ENCODE measurements at places on chromosomes 6 and 20.

DNA sequence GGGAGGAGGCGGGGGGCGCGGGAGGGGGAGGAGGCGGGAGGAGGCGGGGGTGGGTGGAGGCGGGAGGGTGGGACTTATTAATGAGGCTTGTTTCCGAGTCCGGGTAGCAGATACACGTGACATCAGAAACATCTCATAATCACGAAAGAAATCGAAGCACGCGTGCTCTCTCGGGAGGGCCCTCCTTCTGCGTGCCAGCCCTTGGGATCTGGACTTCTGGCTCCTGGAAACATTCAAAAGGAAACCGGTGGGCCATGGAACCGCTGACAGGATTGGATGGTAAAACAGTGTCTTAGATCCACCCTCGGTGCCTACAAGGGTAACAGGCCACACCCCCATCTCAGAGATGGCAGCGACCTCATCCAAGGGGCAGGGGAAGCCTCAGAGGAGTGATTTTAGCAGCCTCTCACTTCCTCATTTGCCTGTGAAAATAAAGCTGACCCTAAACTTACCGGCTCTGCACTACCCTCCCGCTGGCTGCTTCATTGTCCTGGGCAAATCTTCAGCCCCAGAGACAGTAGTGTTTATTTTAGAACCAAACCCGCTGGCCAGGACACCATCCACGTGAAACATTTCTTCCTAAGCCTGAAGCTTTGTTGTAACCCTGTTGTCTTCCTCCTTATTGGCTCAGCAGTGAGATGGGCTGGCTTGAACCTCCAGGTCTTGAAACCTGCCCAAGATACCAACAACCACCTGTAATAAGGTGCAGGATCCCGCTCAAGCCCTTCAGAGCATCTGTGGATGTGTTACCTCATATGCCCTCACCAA lies 97.5 kb downstream of the PSMG4 start:
- peak; percentile 42 for DNase-seq

- no peak for DNase-seq
These were observed 30.8 kb downstream of the LAMA5 start for GRCh38 chr20:62336329-62336728.

- DNase-seq = no peak
These were observed 244.3 kb downstream of the TTLL2 start for GRCh38 chr6:167569041-167569805.

DNA sequence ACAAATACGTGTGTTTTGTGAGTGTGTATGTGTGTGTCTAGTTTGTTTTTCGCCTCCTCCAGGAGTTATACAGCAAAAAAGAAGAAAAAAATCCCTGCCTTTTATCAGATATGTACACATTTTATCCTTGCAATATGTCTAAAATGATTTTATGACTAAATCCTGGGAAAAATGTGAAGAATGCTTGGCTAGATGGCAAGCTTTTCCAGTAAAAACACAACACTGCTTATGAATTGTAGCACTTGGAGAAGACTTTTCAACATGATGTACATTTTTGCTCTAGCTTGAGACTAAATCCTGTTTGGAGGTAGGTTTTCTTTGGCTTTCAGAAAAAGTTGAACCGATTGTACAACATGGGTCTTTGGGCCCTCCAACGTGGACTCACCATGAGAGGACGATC lies 160.2 kb downstream of the GMPR start:
- DNase-seq = no peak

DNA sequence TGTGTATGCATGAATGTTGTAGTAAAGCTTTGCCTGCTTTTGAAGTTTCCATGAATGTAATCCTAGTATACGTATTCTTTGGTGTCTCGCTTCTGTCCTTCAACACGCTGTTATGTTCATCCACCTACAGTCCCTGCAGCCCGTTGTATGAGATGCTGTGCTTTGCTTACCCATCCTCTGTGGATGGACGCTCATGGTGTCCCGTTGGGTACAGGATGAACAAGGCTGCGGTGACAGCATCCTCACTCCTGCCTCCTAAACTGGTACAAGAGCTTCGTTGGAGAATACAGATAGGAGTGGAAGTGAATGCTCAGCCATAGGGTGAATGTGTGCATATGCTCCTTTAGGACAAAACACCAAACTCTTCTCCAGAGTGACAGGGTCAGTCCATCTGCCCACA lies 366.2 kb downstream of the ZFAND3 start:
- DNase-seq = no peak

- DNase-seq = no peak
These were observed 89.1 kb downstream of the GRIK2 start for GRCh38 chr6:101482606-101483005.

DNA sequence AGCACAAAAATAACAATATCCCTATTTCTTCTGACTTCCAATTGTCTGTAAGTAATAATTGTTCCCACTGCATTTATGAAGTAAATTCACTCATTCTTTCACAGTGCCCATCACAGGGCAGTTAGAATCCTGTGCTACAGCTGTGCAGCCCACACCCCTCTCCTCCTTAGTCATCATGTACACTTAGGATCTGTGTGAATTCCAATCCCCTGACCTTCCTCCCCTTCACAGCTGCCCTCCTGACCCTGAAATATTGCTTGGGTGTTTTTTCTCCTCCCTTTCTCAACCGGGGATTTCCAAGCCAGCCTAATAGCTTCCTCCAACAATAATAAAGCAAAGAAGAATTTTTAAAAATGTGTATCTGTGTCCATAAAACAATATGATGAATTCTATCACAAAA lies 91.5 kb upstream of the BEND6 start:
- no peak for DNase-seq

DNA sequence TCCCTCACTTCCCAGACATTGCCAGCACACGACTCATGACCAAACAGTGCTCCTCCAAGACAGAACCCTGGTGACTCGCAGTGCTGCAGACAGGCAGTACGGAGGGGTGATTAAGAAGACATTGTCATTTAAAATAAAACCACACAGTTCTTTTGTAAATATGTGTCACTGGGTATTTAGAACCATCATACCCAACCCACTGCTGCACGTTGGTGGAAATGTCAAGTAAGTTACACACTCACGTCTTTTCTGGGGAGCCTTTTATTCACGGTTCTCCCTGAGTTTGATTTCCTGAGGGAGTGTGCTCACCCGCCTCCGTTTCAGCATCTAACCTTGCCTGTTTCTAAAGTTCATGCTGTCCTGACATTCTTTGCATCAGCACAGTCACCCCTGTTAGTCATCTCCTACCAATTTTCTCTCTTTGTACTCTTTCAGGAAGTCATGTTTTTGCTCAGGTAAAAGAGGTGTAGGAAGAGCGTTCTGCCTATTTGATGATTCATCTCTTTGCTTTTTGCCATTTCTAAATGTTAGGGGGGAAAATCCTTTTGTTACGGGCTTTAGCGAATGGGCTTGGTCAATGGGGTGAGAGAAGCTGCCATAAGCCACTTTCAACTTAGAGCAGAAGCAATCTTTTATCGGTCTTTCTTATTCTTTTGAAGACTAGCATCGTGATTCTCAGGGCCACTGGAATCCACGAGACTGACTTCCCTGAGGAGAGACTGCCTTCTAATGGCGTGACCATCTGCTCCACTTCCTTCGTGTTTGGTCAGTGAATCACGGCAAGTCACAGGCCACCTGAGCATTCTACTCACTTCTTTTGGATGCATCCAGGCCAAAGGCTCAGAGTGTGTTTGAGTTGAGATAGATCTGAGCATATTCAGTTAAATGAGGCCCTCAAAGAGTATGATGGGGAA lies 512.8 kb upstream of the JARID2 start:
- DNase-seq = no peak

DNA sequence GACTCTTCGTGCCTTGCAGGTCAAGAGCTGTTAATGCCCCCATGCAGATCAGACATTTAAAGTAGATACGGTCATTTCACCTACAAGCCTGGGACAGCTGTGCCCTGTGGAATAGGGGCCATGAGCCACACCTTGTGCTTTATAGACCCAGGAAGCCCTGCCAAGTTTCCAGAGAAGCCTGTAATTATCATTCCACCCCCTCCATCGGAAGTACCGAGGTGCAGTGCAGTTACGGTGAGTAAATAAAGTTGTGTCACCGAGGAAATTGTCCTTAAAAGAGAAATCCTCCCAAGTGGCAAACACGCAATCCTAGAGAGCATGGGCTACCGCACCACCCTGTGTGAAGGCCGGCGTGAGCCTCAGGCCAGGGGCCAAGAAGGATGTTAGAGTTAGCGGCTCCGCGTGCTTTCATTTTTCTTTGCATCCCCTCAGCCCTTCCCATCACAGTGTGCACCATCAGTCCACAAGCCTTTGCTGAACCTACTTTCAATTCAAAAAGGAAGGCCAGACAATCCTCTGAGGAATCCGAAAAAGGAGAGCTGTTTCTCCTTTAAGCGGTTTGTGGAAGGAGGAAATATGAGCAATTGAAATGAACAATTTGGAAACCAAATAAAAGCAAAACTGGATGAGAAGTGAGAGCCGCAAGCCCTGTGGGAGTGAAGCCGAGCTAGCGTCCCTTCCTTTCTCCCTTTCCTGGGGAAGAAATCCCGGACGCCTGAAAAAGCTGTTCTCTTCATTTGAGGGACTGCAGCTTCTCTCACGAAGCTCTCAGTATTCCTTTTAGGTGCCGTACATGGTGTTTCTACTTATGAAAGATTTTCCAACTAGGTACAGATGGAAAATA lies 183.3 kb upstream of the PDE10A start:
- no peak for DNase-seq

GRCh38 chr6:16511040-16511660 lies 250.1 kb downstream of the ATXN1 start:
- DNase-seq = peak; percentile 1

DNA sequence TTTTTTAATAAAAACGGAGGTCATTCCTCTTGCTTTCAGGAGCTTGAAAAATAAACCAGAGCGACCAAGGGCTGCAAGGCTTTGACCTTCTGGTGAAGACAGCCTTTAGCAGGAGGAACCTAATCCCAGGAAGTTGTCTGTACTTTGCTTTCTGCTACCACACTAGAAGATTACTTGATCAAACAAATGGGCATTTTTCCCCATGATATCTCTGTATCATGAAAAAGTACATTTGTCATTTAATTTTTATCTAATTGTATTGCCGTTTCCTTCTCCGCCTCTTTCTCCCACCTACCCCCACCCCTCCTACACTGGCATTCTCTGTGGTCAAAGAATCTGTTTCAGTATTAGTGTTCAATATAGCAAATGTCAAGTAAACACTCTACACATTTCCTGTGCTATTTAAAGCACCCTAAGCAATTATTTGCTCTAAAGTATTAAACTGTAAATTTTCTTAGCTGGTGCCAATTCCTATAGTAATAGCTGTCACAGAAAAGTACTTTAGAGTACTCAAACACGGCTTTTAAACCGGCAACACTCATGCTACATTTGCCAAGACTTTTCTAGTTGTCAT lies 29.7 kb downstream of the ATXN1 start:
- no peak for DNase-seq

DNA sequence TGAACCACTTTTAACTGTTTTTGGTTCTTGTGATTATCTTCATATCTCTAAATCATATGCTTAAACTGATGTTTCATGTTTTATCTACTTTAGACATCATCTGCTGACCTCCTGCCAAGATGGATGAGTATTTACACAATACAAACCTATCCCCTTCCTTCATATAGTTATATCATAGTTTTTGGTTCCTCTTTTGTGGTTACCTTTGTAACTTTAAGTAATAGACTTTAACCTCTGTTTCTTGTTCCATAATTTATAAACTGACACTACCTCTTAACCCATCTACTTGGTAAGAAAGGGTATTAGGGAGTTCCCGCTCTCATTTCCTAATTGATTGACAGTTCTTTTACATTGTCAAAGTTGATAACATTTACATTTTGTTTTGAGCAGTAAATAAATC lies 11.9 kb downstream of the PCMT1 start:
- no peak for DNase-seq

DNA sequence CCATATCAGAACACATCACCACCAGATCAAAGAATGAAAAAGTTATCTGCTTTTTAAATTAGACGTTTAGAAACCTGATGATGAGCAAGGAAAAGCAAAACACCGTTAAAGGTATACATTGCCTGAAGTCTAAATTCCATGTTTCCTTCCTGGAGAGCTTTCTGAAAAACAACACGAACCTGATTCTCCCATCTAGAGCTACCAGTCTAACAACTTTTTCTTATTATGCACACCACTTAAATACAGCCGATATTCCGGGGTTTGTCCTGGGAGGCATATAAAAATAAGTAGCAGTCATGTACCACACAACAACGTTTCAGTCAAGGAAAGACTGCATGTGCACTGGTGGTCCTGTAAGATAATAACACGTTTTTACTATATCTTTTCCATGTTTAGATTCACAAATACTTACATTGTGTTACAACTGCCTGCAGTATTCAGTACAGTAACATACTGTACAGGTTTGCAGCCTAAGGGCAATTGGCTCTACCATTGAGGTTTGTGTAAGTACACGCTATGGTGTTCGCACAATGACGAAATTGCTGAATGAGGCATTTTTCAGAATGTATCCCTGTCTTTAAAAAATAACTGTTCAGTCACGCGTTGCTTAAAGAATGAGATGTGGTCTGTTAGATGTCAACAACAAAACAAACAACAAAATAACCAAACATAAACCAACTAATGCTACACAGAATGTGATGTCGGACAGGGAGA lies 19.1 kb upstream of the LYRM2 start:
- DNase-seq = no peak

GRCh38 chr20:60171313-60171712 lies 213.1 kb downstream of the CDH26 start:
- DNase-seq = no peak

- DNase-seq = no peak
These were observed 229.6 kb downstream of the FOXC1 start for GRCh38 chr6:1839361-1839760.

DNA sequence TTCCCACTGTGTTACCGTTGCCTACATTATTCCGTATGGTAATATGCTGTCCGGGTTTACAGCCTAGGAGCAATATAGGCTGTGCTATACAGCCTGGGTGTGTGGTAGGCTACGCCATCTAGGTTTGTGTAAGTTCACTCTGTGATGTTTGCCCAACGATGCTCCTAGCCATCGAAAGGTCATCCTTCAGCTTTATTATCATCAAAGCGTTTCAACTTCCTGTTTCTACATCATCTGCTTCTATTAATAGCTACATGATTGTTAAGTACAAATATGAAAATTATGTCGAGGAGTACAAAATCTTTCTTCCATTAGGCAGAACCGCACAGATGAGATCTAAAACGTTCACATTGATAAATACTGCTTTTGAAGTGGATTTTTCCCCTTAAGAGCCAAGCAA lies 69.9 kb downstream of the PPP1R14C start:
- no peak for DNase-seq

DNA sequence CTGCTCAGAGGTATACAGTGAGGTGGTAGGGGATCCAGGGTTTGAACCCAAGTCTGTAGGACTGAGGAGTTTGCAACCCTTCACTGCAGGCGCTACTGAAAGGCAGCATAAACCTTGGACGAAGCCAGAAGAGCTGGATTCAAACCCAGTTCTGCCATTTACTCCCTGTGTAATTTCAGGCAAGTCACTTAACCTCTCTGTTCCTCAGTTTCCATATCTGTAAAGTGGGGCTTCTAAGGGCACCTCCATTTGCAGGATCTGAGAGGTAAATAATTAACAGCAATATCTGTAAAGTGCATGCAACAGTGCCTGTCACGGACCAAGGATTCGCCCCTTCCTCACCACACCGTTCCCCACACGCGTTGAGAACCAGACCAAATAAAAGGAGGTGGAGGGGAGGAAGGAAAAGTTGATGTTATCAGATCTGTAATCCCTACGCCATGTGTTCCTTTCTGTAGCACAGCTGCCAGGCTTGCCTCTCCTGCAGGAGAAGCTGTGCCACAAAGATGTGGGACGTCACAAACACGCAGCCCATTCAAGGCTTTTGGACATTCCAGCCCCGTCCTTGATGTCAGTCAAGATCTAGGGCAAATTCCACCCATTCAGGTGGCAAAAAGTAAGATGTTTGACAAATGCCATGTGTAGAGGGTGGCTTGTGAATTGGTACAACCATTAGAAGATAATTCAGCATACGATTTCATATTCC lies 9.8 kb downstream of the RIPOR3 start:
- no peak for DNase-seq

- no peak for DNase-seq
These were observed 64.6 kb upstream of the RSPO3 start for GRCh38 chr6:127053875-127054235.

Data from NCI-H774 (cell line).